ENCODE measurements at places on chromosomes 6 and 20.

DNA sequence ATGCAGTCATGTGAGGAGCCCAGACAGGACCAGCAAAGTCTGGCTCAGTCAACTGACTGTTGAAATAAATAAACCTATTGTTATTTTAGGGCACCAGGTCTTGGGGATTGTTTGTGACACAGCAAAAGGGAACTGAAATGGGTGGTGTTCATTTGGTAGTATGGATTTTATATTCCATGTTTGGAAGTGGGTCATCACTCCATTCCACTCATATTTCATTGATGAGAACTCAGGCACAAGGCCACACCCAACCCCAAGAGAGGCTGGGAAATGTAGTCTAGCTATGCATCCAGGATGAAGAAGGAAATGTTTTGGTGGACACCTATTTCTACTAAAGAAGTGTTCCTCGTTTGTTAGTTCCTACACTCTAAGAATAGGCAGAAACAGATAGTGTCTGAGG lies 64.9 kb upstream of the BTBD3 start:
- no peak for DNase-seq

- no peak for DNase-seq
Measured at GRCh38 chr6:167748458-167749379, 78.0 kb upstream of the AFDN start.

DNA sequence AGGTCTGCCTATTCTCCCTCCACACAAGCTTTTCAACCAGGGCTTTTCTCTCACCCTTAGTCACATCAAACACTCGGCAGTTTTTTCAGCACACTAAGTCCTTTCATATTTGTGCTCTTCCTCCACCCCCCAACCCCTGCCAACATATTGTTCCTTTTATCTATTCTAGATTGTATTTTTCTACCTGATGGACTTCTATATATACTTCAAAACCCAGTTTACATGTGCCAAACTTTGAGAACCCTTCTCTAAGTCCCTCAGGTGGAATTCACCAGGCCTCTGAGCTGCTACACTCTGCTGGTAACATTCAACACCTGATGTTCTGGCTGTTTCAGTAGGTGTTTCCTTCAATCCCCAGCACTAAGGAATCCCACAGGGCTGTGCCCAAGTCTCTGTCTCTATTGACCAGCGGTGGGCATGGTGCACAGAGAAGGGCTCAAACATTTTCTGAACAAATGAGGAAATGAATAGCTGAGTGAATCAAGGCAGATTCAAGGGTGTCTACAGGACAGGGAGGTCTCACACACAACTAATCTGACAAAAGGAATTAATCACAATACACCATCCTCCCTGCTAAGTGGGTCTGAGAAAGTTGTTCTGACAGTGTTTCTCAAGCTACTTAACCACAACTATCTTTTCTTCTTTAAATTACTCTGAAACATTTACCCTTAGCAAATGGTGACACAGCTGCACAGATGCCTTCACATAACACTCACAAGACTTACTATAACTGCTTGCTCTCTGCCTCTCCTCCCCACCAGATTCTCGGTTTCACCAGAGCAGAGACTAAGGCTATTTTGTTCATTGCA lies 166.5 kb downstream of the TSHZ2 start:
- no peak for DNase-seq

- no peak for DNase-seq
Measured at GRCh38 chr6:169042061-169042460, 211.6 kb downstream of the THBS2 start.

DNA sequence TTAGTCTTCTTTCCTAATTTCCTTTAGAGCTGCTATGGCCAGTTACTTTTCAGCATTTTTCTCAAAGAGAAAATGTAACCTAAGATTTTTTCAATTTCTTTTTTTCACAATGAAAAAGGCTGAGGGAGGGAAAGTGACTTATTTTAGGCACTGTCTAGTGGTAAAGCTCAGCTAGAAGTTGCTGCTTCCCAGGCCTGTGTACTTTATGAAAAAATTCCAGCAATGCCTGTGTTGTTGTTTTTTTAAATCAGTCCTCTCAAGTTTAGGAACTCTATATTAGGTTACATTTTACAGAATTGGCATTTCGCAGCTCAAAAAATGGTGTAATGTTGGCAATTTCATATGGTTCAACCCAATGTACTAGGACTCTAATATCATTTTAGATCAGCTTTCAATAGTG lies 269.6 kb downstream of the ARID1B start:
- DNase-seq, result no peak

DNA sequence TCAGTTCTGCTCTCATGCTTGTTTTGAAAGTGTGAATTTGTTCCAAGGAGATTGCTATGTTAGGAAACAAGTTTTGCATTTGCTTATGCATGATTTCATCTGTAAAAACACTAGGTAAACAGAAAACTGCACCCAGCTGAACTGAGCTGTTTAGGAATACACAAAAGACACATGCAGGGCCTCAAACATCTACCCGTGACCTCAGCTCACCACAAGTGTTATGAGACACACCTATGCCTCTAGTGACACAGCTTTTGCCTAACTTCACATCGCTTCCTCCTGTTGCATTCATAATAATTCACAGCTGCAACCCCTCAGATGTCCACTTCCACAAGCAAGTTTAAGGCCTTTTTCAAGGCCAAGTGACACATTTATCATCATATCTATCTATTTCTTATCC lies 98.0 kb upstream of the SLC24A3 start:
- DNase-seq, result no peak

DNA sequence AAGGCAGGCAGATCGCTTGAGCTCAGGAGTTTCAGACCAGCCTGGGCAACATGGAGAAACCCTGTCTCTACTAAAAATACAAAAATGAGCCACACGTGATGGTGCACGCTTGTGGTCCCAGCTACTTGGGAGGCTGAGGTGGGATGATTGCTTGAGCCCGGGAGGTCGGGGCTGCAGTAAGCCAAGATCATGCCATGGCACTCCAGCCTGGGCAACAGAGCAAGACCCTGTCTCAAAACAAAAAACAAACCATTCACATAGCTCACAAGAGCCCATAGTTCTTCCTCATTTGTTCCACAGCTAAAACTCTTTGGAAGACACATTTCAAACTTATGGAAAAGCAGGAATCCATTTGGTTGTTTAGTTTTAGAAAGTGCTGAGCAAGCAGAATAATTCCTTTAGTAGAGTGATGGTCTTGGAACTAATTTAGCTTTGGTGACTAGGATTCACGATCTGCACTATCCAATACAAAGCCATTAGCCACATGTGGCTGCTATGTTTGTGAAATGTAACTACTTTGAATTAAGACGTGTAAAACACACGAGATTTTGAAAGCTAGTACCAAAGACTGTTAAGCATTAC lies 4.1 kb downstream of the ZNFX1 start:
- DNase-seq, result no peak

DNA sequence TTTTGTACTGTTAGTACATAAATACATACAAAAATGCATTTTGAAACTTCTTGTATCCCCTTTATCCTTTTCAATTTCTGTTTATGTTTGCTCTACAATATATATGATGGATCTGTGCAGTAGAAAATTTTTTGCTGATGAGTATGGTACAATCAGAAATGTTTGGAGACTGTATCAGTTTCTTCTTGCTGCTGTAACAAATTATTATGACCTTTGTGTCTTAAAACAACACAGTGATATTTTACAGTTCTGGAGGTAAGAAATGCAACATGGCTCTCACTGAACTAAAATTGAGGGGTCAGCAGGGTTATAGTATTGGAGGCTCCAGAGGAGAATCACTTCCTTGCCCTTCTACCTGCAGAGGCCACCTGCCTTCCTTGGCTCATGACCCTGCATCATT lies 184.4 kb downstream of the EYA2 start:
- DNase-seq, result no peak

DNA sequence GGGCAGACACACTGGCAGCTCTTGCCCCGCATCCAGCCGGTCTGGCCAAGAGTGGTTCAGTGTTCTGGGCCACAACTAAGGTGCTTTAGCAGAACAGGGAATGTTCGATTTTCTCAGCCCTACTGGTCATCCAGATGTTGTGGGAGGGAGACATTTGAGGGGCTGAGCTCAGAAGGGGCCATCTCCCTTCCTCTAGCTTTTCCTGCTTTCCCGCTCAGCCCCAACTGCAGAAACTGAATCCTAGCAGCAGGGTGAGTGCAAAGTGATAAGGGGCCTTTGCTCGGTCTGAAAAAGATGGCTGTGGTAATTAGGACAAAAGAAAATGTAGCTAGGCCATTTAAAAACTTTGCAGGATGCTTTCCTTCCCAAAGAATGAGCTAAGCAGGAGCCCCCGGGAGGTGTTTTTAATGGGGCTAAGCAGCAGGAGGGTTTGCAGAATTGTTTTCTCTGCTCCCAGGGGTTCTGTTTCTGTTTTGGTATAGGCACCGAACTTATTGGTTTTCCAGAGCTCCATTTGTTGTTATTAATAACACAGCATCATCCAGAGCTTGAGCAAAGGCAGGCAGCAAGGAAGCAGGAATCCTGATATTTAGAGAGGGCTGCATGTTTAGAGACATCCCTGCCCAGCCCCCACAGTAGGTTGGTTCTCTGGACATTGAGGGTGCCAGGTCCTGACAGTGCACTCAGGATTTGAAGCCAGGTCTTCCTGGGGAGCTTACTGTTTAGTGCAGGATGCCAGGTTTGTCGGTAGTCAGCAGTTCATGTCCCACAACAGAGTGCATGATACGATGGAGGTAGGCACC lies 210.9 kb downstream of the SLC24A3 start:
- DNase-seq, result no peak

GRCh38 chr6:117237561-117237960 lies 27.8 kb upstream of the VGLL2 start:
- peak; percentile 3 for DNase-seq

- DNase-seq, result no peak
Measured at GRCh38 chr6:166417285-166417691, 34.5 kb upstream of the MPC1 start.

GRCh38 chr20:57760698-57761412 lies 51.0 kb upstream of the PMEPA1 start:
- no peak for DNase-seq

DNA sequence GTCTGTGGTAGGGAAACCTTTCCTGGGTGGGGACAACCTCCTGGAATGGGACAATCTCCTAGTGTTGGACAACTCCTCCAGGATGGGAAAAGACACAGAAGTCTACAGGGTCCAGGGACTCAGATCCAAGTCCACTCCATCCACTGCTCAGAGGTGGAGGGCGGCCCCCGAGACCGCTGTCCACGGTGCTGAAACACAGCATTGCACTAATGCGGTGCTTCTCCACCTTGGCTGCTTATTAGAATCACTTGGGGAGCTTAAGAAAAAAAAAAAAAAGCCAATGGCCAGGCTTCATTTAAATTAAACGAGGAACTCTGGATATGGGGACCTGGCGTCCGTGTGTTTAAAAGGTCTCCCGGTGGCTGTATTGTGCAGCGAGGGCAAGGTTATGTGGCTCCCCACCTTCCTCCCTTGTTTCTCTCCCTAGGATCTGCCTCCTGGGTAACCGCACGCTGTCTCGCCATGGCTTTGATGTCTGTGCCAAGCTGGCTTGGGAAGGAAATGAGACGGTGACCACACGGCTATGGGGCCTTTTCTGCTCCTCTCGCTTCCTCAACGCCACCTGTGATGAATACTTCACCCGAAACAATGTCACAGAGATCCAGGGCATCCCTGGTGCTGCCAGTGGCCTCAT lies 12.0 kb downstream of the SLC12A5 start:
- DNase-seq, result no peak

GRCh38 chr6:21740376-21741124 lies 147.0 kb downstream of the SOX4 start:
- DNase-seq, result no peak

DNA sequence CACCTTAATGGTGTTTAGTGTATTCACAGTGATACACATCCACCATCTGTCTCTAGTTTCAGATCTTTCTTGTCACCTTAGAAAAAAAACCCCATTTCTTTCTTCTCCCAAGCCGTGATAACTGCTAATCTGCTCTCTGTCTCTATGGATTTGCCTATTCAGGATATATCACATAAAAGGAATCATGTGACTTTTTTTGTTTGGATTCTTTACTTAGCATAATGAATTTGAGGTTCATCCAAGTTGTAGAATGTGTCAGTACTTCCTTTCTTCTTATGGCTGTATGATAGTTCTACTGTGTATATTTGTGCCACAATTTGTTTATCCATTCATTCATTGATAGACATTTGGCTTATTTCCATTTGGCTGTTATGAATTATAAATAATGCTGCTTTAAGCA lies 57.1 kb downstream of the ITCH start:
- no peak for DNase-seq

DNA sequence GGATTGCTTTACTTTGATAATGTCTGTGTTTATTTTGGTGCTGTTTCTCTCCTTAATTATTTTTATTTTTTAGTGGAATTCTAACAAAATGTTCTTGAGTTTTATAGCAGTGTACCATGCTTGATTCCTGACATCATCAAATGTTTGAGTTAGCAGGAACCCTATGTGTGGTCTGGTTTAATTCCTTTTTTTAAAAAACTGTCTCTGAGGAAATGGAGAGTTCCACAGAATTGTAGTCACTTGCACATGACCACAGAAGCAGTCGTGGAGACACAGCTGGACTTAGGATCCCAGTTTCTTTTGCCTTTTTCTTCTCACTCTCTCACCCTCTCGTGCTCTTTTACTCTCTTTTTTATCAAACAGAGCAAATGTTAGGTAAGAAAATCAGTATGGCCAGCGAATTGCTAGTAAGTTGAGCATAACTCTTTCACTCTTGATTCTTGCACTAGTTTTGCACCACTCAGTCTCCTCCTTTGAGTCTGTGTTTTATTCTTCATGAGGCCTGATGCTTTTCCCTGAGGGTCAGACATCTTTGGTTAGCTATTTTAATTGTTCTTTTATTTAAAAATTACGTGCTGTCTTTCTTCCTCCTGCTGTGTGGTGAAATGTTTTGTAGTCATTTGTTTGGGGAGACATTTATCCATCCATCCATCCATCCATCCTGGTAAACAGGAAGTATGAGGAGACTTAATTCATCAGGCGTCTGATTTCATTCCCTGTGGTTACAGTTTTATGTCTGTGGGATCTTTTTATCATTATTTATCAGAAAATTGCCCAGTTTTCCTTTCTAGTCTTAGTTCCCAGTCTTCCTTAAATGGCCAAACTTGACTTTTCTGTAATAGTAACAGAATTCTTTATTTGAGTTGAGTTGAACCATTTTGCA lies 83.0 kb downstream of the SCAF8 start:
- DNase-seq, result no peak

GRCh38 chr20:61895686-61896057 lies 170.0 kb downstream of the TAF4 start:
- no peak for DNase-seq

DNA sequence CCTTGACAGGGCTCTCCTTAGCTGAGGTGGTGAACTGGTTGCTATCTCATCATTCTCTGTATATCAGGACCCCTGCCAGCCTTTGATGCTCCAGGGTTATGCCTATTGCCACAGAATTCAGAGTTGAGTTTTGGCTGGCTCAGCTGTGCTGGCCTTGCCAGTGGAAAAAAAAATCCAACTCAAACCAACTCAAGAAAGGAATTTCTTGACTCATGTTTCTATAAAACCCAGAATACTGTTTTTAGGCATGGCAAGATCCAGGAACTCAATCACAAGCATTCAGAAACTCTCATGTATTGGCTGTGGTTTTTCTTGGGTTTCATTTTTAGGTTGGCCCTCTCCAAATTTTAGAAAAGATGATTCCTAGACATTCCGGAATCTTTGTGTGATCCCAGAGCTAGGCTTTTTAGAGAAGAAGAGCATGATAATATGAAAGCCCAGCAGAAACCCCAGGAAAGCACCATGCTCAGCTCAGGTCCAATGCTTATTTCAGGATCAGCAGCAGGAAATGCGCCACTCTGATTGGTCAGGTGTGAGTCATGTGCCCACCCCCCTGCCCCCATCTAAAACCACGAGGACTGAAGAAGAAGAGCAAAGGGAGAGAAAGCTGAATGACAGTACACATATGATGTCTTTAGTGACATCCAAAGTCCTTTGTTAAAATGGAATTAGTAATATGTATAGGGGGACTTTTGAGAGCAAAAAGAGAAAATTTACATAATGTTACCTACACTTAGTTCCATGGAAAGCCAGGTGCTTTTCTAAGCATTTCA lies 122.9 kb downstream of the RNF144B start:
- DNase-seq, result no peak
